ENCODE measurements at places on chromosomes 2 and 18.

- DNase-seq: no peak
Measured at GRCh38 chr18:42614619-42615293, 500.7 kb downstream of the RIT2 start.

DNA sequence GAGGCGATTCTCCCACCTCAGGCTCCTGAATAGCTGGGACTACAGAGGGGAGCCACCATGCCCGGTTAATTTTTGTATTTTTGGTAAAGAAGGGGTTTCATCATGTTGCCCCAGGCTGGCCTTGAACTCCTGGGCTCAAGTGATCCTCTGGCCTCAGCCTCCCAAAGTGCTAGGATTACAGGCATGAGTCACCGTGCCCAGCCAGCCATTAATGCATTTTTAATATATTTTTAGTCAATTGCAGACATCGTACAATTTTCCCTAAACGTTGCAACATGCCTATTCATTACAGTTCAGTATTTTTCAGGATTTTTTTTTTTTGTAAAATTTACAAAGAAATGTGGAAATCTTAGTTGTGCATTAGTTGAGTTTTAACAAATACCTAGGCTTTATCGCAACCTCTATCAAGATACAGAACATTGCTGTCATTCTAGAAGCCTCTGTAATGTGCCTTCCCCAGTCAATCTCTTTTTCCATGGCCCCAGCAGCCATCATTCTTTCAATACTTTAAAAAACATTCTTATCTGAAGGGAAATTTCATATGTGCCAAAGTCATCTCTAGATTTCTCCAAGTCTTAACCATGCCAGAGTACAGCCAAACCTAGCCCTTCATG is 14.7 kb downstream of the NABP1 start:
- no peak for DNase-seq

- peak; percentile 99 for DNase-seq
Measured at GRCh38 chr2:62304429-62305417, 108.8 kb downstream of the B3GNT2 start.

DNA sequence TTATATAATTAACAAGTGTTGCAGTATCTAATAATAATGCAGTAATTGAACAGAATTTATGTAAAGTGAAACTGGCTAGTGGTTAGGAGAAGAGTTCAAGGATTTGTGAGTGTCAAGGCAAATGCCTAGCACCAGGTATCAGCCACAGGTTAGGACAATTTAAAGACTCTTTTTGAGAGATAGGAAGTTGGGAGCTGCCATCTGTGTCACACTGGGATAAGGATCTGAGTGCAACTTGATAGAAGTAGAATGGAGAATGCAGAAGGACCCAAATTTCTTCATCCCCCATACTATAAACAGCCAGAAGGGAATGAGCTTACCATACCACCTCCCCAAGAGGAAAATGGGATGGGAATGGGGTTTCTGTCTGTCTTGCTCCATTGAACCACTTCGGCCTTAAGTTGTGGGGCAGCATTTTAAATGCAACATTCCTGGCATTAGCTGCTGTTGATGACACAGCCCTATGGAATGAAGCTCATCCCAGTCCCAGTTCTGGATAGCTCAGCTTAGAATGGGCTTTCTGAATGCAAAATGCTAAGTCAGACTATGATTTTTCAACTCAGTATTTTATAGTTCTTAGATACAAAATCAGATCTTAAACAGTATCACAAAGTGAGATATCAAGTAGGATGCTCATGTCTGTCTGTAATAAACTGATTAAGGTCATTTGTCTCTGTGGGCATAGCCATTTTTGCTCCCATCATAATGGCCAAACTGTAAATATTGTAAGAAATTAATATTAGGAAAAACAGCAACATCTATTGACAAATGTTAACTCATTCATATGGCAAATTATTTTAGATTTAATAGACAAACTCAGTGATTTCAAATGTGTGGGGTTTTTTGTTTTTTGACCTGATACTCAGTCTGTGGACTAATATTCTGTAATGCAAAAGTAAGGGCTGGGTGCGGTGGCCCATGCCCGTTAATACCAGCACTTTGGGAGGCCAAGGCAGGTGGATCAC is 44.0 kb downstream of the GPR155 start:
- DNase-seq: peak; percentile 83

GRCh38 chr2:241412144-241412543 is 56.1 kb downstream of the FARP2 start:
- DNase-seq: peak; percentile 80

DNA sequence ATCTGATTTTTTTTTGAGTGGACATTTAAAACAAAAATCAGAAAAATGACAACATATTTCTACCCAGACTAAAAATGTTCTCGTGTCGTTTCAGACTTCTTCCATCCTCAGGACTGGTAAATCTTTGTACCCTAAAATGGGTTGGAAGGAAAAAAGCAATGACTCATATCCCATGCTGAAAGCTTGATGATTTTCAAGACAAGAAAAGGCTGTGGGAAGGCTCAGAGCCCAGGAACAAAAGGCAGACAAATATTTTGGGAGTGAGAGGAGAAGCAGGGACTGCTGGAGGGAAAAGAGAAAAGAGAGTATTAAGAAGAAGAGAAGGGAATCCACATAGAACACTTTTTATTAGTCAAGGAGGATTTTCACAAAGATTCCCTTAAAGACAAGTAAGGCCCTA is 77.1 kb upstream of the CTAGE1 start:
- DNase-seq: peak; percentile 59

DNA sequence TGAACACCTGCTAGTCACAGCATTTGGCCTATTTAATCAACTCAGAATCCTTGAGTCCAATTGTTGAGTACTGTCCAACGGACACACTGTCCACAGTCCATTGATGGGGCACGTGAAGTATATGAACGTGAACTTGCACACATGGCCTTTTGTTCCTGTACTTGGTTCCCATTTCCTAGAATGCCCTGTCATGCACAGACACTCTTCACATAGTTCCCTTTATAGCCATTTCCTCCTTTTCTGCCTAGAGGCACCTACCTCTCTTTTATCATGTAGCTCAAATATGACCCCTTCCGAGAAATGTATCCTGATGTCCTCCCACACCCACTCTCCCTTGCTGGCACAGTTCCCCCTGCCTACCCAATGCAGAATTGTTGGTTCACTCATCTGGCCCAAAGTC is 8.7 kb upstream of the CRYGA start:
- DNase-seq: no peak

GRCh38 chr2:75604484-75604883 is 42.1 kb upstream of the MRPL19 start:
- no peak for DNase-seq

- peak; percentile 9 for DNase-seq
Measured at GRCh38 chr2:215764441-215765048, 248.8 kb downstream of the MREG start.

DNA sequence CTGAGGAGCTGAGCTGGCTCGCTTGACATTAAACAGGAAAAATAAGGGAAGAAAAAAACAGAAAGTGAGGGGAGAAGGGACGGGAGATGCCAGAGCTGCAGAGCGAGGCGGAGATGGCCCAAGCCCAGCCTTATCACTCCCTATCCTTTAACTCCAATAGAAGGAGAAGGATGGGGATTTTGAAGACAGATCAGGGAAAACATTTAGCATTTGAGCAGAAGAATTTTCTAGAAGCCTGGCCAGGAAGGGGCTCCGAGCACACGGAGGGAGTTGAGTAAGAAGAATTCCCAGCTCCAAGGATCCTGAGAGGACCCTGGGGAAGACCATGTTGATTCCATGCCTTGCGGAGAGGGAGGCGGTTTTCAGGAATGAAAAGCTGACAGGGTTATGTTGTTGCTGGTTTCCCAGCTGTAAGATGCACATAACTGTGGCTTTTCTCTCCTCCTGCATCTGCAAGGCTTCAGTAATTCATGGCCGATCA is 35.6 kb downstream of the TWIST2 start:
- DNase-seq: no peak

GRCh38 chr18:36386150-36386920 is 88.8 kb downstream of the FHOD3 start:
- DNase-seq: no peak

- no peak for DNase-seq
Measured at GRCh38 chr18:76259096-76259495, 235.9 kb downstream of the ZNF516 start.

GRCh38 chr2:61340242-61340641 is 130.6 kb downstream of the USP34 start:
- DNase-seq: no peak

- DNase-seq: no peak
Measured at GRCh38 chr2:78070693-78071092, 548.5 kb upstream of the LRRTM4 start.

DNA sequence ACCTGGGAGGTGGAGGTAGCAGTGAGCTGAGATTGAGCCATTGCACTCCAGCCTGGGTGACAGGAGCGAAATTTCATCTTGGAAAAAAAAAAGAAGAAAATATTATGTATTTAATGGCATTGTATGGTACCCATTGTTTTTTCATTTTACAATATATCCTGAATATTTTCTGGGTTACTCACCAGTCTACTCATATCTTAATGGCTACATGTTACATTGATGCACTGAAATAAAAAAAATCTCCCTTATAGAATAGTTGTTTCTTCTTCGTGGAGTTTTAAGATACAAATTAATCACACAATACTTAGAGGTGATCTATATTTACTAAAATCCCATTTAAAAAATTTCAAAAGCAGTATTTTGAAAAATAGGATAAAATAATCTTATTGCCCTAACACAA is 66.3 kb upstream of the XPO1 start:
- DNase-seq: no peak

- DNase-seq: no peak
Measured at GRCh38 chr2:112958428-112959108, 19.2 kb upstream of the IL36G start.

DNA sequence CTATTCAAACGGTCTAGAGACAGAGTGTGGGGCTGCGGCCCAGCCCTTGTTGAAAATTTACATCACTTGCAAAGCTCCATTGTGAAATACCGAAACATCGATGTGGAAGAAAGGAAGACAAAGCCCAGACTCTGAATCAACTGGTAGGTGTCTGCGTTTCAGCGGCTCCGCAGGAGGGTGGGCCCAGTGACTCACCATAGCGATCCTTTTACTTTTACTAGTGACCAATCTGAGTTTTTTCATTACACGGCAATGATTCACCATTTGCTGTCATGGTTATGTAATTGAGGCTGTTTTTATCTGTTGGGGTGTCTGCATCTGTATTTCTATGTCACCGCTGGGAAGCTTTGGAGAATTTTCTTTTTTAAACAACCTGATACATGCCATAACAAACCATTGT is 66.6 kb upstream of the ODC1 start:
- DNase-seq: peak; percentile 95

Measured in NCI-H226 (cell line).